Natural killer cell (primary cell): ENCODE measurements at places on chromosomes 5 and 9. TPM values are rescaled to one million over a fixed set of nuclear protein-coding genes. Genes with fewer than 3 reads are reported as not detected.

- no peak for DNase-seq
Measured at GRCh38 chr5:157987259-157987658, 128.3 kb upstream of the CLINT1 start.

DNA sequence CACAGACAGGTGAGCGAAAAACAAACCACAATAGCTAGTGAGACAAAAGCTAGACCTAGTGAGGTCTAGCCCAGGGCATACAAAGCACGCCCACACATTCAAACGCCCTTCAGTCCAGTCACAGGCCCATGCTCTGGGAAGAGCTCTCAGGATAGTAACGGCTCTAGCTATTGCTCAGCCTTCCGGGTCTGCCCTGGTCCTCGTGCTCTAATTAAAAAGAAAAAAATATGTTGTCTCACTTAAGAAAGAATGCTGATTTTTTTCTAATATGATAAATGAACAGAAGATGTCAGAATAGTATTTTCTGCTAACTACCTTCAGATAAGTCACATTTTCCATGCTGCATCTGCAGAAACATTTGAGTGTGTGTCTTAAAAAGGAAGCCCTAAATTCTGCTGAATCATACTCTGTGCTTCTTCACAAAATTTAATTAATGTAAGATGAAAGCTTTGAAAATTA is 94.5 kb downstream of the PLPP1 start:
- no peak for DNase-seq

OTULINL gene
- 33.0 TPM for total RNA-seq

- no peak for DNase-seq
Measured at GRCh38 chr9:70553707-70554673, 139.5 kb upstream of the KLF9 start.

DNA sequence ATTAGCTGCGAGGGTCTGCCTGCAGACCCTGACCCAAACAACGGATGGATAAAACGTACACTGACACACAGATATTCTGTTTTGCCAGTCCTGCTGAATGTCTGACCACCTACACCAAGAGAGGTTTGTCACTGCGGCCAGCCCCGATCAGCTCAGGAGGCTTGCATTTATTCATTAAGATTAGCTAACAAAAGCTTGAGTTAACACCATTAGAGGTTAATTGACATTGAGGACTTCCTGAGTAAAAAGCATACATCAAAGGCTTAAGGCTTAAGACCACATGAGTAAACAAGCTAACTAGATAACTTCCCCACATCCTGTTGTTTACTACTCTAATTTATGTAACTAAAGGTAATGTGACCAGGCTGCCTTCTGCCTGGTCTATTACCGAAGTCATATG is 198.1 kb upstream of the TRPC7 start:
- no peak for DNase-seq

DNA sequence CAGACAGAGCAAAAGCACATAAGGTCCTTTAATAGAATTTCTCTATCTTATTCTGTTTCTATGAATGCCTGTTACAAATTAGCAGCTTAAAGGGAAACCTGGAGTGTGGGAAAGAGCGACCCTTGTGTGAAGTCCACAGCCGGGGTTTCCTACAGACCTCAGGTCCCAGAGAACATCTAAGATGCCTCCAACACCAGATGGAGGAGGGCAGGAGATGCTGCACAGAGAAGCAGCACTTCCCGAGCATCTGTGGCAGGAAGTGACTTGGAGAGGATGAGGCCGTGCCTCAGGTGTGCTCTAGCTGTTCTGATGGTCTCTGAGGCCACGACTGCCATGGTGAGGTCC is 26.8 kb downstream of the IRF1 start:
- no peak for DNase-seq

GRCh38 chr5:32057187-32058096 is 116.7 kb downstream of the GOLPH3 start:
- no peak for DNase-seq

- peak; percentile 46 for DNase-seq
Measured at GRCh38 chr9:14749741-14750211, 27.2 kb upstream of the CER1 start.

GRCh38 chr5:124735169-124735858 is 11.1 kb downstream of the ZNF608 start:
- no peak for DNase-seq

SEC16A gene
- total RNA-seq = 84.3 TPM

FRMD3 gene
- 1.2 TPM for total RNA-seq

DNA sequence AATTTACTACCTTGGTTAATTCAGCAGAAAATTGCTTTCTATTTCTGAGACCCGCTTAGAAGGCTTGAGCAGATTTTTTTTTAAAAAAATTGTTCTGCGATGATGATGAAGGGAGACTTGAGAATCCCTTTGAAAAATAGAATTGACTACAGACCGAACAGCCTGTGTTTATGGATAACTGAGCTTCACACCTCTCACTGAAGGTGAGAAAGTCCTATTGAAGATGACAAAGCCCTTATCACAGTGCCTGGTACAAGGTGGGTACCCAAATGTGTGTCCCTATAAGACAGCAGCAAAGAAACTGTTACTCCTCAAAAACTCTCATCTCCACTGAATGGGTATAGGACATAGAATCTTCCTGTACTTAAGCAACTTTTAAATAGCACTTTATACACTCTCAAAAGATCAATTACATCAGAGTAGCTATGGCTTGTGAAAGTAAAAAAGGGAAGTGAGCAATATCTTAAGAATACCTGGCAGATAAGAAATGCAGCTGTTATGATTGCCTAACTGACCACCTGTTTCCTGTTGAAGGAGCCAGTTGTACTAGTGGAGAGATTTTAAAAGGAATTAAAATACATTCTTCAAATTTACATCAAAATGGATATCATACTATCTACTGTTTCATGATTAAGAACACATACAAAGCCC is 419.7 kb downstream of the CHSY3 start:
- DNase-seq = no peak

BASP1 gene
- 1.3 TPM for total RNA-seq

- no peak for DNase-seq
Measured at GRCh38 chr5:6291961-6292360, 86.4 kb downstream of the MED10 start.

- no peak for DNase-seq
Measured at GRCh38 chr9:26675035-26675434, 217.6 kb downstream of the CAAP1 start.

DNA sequence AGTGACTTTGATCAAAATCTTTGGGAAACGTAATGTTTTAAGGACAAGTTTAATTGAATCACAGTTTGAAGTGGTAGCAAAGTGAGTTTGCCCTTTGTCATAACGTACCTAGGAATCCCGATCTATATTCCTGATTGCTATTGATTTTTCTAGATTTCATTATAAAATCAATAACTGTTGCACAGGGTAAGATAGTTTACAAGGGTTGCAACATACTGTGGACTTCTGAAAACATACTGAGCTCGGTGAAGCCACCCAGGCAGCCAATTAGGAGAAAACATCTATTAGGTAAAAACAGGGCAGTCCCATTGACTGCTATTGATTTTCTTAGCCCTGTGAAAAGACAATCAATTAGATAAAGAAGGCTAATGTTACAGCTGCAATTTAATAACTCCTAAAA is 659.9 kb downstream of the ISL1 start:
- DNase-seq = no peak

GRCh38 chr5:142749321-142749720 is 20.9 kb upstream of the ARHGAP26 start:
- peak; percentile 11 for DNase-seq

NCBP1 gene
- 55.2 TPM for total RNA-seq

DNA sequence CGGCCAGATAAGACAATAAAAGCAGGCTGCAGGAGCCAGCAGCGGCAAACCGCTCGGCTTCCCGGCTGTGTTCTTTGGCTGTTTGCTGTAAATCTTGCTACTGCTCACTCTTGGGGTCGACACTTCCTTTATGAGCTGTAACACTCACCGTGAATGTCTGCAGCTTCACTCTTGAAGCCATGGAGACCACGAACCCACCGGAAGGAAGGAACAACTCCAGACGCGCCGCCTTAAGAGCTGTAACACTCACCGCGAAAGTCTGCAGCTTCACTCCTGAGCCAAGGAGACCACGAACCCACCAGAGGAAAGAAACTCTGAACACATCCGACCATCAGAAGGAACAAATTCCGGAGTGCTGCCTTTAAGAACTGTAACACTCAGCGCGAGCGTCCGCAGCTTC is 451.7 kb downstream of the AGTPBP1 start:
- peak; percentile 35 for DNase-seq

DNA sequence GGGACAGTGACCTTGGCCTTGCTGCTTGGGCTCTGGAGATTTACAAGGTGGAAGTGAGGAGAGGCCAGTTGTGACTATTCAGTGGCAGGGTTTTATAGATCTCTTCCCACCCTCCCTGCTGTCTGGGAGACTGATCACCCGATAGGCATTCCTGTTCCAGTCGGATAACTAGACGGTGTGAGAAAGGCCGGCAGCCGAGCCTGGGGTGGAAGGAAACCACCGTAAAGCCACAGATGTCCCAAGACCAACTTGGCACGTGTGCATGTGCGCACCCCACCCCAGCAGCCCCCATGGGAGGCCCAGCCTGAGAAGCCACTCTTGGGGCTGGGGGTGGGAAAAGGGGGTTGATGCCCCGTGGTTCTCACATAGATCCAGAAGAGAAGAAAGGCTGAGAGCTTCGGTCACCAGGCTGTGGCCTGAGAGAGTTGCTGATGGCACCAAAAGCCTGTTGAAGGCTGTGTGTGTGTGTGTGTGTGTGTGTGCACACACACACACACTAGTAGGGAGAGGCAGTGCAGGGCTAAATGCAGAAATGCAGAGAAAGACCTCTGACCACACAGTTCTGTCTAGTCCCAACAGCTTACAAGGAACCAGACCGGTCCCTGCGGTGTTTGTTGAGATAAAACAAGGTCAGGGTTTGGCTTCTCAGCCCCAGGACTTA is 225.8 kb downstream of the FANCC start:
- no peak for DNase-seq

C9orf152 gene
- total RNA-seq = not detected

DNA sequence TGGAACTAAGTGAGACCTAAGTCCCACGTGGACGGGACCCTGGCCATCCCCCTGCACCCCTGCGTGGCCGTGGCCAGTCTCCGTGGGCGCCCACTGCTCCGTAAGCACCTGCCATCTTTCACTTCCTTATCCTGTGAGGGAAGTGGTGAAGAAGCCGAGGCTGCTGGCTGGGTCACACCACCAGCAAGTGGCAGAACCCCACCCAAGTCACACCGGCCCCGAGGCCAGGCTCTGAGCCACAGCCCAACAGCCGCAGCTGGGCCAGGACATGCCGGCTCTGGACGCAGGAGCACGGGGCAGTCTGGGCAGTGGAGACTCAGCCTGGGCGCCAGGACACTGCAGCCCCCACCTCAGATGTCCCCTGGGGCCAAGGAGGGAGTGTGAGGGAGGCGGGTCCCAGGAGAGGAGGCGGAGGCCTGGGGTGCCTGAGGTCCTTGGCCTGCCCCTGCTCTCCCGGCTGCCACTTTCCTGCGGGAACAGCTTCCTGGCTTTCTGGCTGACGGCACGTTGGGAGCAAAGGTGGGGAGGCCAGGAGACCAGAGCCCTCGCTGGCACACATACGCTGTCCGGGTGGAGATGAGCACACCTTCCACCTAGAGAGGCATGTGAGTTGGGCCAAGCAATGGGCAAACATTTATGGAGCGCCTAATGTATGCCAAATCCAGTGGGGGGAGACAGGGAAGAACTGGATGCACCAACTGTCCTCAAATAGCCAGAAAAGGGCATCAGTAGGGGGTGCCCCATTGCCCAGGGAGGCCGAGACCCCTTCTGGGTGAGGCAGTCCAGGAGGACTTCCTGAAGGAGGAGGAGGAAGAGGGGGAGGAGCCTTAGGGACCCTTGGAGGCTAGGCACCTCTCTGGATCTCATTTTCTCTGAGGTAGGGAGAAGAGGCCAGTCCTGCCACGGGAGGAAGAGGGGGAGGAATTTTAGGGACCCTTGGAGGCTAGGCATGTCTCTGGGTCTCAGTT is 43.9 kb upstream of the EGFL7 start:
- peak; percentile 54 for DNase-seq

AQP7 gene
- not detected for total RNA-seq

- no peak for DNase-seq
Measured at GRCh38 chr9:89603767-89604665, 796 bp upstream of the GADD45G start.

- no peak for DNase-seq
Measured at GRCh38 chr5:132413567-132413966, 44.1 kb downstream of the SLC22A5 start.

- no peak for DNase-seq
Measured at GRCh38 chr5:13552361-13552760, 392.1 kb downstream of the DNAH5 start.

FBXW2 gene
- 122 TPM for total RNA-seq

LRRC19 gene
- not detected for total RNA-seq

CSF1R gene
- 4.9 TPM for total RNA-seq

GRCh38 chr5:177094224-177095087 is 7.7 kb downstream of the FGFR4 start:
- no peak for DNase-seq

DNA sequence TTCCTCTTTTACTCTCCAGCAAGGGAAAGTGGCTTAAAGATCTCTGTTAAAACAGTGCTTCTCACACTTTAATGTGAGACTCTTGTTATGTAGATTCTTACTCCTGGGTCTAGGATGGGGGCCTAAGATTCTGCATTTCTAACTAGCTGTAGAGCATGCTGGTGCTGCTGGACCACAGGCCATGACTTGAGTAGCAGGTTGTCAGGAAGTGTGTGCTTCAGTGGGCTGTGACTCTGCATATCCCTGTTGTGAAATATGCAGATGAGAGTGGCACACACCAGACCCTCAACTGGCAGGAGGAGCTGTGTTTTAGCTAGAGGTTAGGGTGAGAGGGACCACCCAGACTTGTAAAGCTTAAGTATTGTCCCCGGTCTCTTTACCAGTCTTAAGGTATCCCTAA is 191.1 kb upstream of the DMRT1 start:
- DNase-seq = peak; percentile 16

GRCh38 chr5:170628028-170628427 is 124.2 kb downstream of the KCNIP1 start:
- no peak for DNase-seq

PIK3R1 gene
- total RNA-seq = 307 TPM

- no peak for DNase-seq
Measured at GRCh38 chr5:172090976-172091547, 84.6 kb upstream of the FBXW11 start.

GRCh38 chr9:32571969-32572899 is 725 bp downstream of the NDUFB6 start:
- DNase-seq = peak; percentile 90

DNA sequence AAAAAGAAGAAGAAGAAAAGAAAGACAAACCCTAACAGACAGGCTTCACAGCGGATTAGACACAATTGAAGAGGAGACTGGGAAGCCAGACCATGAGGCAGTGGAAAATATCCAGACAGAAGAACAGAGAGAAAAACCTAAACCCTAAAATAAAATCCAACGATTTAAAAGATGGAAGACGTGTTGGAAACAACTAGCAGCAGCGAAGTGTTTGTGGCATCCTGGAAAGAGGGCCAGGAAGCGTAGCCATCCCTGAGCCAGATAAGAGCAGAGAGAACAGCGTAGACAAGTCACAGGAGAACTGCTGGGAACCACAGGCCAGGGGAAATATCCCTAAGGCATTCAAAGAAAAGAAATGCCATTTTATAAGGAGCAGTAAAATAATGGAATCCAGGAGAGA is 39.7 kb upstream of the NKD2 start:
- DNase-seq = no peak
